Cardiac muscle cell (in vitro differentiated cells and primary cell): ENCODE measurements at places on chromosomes 6 and 20. TPM values are rescaled to one million over a fixed set of nuclear protein-coding genes. Genes with fewer than 3 reads are reported as not detected.
A peak's percentile ranks its signal among the peaks of the same experiment; 100 is the strongest.

LPIN3 gene
- total RNA-seq: 13.5 and 17.0 TPM in 2 replicates

DNA sequence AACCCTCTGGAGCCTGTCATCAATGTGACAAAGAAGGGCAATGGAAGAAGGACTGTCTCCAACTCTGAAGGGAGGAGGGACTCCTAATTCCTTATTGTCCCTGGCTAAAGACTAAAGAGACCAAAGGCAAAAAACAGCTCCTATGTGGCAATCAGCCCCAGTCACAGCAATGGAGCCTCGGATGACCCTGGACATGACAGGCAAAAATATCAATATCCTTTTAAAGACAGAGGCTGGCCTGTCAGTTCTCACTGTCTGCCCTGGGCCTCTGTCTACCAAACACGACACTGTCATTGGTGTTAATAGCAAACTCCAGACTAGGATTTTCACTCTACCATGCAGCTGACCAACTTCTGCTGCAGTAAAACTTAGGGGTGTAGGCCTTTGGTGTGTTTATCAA, 38.0 kb upstream of the POU5F1 start:
- H3K27ac ChIP-seq: peak overlapping the region; percentile 66
- H3K4me1 ChIP-seq: peaks cover 11% of the 10 kb centered on the region
- no peak overlapping the region for H3K4me3 ChIP-seq
- H3K27me3 ChIP-seq: no peaks in the 10 kb centered on the region

DNA sequence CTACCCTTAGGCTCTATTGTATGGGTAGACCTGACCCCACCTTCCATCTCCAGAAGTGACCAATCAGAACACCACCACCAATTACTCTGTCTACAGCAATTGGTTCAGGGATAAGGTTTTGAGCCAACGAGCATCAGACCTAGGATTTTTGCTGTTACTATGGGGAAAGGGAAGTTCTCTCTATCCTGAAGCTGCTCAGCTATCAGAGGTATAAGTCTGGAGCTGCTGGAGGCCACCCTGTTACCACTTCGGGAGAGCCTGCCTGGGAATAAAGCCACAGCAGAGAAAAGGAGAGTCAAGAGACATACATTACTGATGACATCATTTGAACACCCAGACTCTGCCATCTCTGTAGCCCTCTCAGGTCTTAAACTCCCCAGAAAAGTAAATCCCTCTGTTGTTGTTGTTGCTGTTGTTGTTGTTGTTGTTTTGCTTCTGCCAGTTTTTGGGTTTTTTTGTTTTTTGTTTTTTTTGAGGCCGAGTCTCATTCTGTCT, 94.5 kb downstream of the PREX1 start:
- no peaks in the 10 kb centered on the region for H3K27me3 ChIP-seq
- no peaks in the 10 kb centered on the region for H3K36me3 ChIP-seq

GRCh38 chr6:73382462-73383113, 12.0 kb upstream of the DDX43 start:
- no peak for DNase-seq
- H3K36me3 ChIP-seq: no peaks in the 10 kb centered on the region
- H3K27me3 ChIP-seq: no peaks in the 10 kb centered on the region
- H3K27ac ChIP-seq: no peak overlapping the region
- no peaks in the 10 kb centered on the region for H3K4me1 ChIP-seq

DNA sequence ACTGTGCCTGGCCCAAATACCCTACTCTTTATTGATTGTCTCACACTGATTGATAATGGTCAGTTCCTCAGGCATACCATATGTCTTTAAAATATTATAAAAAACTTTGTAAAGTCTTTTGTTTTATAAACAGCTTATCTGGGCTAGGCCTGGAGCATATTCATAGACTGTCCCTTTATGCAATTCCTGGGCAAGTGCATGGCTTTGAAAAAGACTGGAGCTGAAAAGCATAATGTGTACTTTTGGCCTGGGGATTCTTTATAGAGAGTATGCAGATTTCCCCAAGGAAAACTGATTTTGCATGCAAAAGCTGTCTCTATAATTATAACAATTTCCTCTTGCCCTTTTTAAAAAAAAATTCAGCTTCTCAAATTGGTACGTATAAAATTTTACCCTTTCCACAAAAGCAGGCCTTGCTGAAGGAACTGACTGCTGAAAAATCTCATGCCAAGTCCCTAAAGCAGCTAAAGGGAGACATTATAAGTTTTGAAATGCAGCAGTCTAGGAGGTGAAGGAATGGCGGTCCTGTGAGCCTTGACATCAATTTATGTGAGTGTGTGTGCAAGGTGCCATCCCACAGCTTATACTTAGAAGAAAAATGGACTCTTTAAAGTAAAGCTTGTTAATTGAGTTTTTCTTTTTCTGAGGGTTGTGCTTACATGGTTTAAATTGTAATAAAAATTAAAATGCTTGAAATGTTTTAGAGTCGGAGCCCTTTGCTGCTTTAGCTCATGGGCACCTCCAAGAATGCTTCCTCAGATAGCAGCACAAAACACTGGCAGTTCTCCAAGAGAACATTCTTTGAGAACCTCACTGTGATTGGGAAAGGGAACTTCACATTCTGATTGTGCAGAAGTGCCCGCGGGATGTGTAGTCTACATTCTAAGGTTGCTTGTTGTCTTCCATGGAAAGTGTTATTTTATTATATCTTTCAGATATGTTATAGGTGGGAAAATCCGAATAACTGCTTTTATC, 43.9 kb downstream of the PLCB4 start:
- H3K27ac ChIP-seq: peak overlapping the region; percentile 98
- H3K4me3 ChIP-seq: no peak overlapping the region
- peak; percentile 93 for DNase-seq
- no peaks in the 10 kb centered on the region for H3K27me3 ChIP-seq

FAM83C gene
- total RNA-seq: 0.49 TPM in 1 of 2 replicates, not detected in the other

DNA sequence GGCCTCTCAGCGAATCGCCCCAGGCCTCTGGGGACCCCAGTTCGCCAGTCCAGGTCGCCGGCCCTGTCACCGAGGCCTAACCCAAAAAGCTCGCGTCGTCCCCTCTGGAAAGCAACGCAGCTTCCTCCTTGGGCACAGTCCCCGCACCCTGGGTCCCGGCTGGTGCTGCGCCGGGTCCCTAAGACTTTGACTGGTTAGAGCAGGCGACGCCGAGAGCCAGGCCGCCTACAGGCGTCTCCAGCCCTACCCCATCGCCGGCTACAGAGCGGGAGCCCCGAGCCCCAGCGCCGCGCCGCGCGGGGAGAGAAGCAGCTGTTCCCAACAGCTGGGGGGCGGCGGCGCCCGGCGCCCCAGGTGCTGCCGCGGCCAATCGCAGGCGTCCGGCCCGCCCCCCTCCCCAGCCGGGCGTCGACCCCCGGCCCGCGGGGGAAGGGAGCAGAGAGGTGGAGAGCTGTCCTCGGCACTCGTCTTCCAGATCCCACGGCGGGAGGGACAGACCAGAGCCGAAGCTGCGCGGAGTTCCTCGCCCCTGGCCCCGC, 540 bp upstream of the RBM24 start:
- peak overlapping the region; percentile 97 for H3K4me3 ChIP-seq
- H3K27me3 ChIP-seq: no peaks in the 10 kb centered on the region
- H3K4me1 ChIP-seq: peaks cover 41% of the 10 kb centered on the region
- H3K36me3 ChIP-seq: peaks cover 29% of the 10 kb centered on the region
- DNase-seq: peak; percentile 94
- peak overlapping the region; percentile 99 for H3K27ac ChIP-seq

PNPLA1 gene
- total RNA-seq: not detected in 2 replicates

DNA sequence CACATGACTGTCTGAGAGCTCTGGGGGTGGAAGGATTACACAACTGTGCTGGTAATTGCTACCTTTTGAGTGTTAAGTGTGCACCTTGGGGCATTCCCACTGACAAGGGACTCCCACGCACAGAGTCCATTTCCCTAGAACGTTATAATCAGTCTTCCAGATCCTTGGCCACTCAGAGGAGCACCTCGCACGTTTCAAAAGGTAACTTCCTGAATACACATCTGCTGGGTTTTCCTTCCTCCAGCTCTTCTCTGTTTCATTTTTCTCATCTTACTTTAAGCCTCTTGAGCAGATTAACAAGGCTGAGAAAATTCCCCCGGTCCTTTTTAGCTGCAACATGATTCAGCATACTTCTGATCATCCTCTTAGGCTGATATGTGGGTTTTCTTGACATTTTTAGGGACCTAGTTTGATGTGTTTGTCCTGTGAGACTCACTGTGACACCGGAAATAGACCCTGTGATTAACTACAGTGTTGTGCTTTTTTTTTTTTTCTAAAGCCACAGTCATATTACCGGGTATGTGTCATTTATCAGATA, 98.4 kb upstream of the DUSP22 start:
- no peaks in the 10 kb centered on the region for H3K36me3 ChIP-seq
- H3K4me3 ChIP-seq: no peak overlapping the region
- H3K27me3 ChIP-seq: no peaks in the 10 kb centered on the region
- H3K27ac ChIP-seq: no peak overlapping the region

DNA sequence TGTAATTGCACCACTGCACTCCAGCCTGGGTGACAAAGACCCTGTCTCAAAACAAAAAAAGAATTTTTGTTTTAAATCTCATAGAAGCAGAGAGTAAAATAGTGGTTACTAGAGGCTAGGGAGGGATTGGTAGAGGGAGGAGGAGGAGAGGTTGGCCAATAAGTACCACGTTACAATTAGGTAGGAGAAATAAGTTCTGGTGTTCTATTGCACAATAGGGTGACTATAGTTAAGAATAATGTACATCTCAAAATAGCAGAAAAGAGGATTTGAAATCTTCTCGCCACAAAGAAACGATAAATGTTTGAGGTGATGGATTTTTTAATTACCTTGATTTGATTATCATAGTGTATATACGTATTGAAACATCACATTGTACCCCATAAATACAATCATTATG, 27.1 kb upstream of the TOP1 start:
- no peaks in the 10 kb centered on the region for H3K4me1 ChIP-seq
- H3K4me3 ChIP-seq: no peak overlapping the region
- H3K36me3 ChIP-seq: no peaks in the 10 kb centered on the region

POM121L2 gene
- 0.18 TPM in 1 of 2 replicates, not detected in the other for total RNA-seq

SLC17A3 gene
- not detected in 2 replicates for total RNA-seq

LGSN gene
- total RNA-seq: not detected in 2 replicates
